Pons (tissue), 1 donor: ENCODE measurements at places on chromosomes 1 and 21.
A peak's percentile ranks its signal among the peaks of the same experiment; 100 is the strongest.

DNA sequence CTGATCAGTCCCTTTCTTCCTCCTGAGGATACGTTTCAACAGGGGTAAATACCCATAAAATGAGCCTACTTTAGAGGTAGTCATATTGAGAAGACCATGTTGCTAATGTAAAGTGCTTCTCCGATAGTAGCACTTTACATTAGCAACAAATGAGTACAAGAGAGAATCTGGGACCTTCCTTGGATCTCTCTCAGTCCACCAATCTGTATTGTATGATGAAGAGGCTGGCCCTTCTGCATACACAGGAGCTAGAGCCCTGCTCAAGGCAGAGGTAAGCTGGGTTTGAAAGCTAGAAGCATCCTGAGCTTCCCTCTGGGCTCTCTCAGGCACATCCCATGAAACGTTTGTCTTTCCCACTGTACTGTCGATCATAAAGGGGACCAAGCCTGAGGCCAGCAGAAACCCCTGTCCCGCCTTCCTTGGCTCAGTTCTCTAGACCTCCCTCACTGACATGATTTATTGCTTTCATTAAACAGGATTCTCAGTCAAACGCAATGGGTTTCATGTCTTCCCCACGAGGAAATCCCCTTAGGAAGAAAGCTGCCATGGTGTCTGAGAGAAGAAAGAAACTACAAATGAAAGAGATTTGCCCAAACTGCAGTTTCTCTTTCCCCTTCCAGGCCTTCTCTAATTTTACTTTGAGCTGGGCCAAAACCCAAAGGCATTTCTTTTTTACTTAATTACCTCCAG is 62.8 kb upstream of the BCAR3 start:
- no peak for DNase-seq

DNA sequence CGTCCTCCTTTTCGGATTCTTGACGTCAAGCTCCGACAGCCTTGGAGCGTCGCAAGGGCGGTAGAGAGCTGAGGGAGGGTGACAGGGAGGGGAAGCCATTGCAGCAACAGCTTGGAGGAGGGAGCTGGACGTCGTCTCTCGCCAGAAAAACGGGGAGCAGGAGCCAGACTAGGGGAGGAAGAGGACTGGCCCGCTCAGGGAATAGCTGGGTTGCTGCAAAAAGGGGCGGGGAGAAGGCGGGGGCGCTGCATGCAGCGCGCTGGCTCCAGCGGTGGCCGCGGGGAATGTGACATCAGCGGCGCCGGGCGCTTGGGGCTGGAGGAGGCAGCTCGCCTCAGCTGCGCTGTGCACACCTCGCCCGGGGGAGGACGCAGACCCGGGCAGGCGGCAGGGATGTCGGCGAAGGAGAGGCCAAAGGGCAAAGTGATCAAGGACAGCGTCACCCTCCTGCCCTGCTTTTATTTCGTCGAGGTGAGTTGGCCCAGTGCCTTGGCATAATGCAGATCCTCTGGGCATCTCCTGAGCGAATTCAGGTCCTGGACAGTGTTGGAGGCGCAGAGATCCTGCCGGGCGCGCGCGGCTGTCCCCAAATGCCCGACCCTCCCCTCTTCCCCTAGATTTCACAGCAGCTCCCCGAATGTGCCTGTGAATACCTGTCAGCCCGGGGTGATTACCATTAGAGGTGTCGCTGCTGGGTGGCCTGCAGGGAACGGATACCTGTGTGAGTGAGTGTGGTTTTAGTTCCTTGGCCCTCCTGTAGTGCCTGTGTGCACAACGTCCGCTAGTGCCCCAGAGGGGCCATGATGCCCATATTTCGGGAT is at the start of gene PLPPR4:
PLPPR4 (plus strand) TSS at position 292 of the 821 bp plus-strand sequence; CDS start at position 394, 102 bp downstream.
- no peak for DNase-seq

DNA sequence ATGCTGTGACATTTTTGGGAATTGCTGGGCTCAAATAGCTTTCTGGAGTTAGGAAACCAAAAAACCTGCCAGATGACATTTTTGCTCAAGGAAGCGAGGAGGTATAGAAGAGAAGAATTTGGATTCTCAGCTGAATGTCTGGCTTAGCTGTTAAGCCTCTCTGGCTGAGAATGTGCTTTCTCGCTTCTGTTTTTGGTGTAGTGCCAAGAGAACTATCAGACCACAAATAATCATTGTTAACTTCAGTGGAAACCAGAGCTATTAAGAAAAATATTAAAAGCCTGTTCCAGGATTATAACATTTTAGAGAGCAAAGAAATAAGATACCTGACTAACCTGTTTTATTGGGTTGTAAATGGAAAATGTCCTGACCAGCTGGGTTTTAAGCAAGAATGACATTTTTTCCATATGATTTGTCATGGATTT is 39.5 kb upstream of the DIPK1A start:
- DNase-seq, result peak; percentile 52

DNA sequence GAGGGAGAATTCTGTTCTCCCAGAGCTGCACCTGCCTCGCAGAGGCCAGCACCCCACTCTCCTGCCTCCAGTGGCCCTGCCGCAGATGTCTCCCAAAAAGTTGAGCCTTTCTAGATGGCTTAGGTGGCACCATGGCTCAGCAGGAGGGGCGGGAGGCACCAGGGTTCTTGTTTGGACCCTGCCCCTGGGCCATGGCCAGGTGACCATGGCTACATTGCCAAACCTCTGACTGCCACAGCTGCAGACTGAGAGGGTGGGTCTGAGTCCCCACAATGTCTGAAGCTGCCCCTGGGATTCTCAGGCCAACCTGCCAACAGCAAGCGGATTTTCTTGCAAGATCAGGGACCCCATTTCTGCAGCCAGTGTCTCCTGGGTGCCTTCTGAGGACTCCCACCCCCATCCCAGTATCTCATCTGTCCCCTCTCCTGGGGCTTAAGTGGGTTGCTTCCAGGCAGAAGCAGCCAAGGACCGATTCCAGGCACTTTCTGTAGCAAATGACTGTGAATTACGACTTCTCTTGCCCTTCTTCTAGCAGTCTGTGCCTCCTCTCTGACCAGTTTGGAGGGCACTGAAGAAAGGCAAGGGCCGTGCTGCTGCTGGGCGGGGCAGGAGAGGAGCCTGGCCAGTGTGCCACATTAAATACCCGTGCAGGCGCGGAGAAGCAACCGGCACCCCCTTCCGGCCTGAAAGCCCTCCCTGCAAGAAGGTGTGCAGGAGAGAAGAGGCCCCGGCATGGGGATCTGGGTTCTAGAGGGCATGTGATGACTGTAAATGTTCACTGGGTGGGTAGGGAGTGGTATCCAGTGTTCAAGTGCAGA is 22.5 kb downstream of the SESN2 start:
- DNase-seq, result no peak

GRCh38 chr1:119778359-119778758 is 9.7 kb upstream of the HMGCS2 start:
- no peak for DNase-seq

GRCh38 chr1:192167911-192168700 is 9.8 kb downstream of the RGS18 start:
- DNase-seq, result no peak

- no peak for DNase-seq
Measured at GRCh38 chr1:244068567-244068966, 17.5 kb downstream of the ZBTB18 start.

GRCh38 chr1:208564466-208564865 is 320.3 kb upstream of the PLXNA2 start:
- DNase-seq, result no peak

GRCh38 chr1:27517907-27518718 is 28.1 kb upstream of the WASF2 start:
- DNase-seq, result no peak

- peak; percentile 31 for DNase-seq
Measured at GRCh38 chr1:19123837-19124236, 86.2 kb downstream of the UBR4 start.

GRCh38 chr1:150085406-150085805 is 17.8 kb downstream of the VPS45 start:
- DNase-seq, result no peak

DNA sequence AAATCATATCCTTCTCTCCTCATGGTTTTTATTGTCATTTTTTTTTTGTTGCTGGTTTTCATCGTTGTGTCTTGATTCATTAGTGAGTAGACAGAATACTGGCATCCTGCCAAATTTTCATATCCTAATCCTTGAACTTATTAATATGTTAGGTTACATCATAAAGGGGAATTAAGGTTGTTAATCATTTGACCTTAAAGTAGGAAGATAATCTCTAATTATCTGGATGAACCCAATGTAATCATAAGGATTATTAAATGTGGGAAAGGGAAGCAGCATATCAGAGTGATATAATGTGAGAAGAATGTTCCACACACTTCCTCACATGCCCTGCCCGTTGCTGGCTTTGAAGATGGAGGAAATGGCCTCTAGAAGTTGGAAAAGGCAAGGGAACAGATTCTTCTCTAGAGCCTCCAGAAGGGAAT is 299.7 kb downstream of the HMCN1 start:
- no peak for DNase-seq

DNA sequence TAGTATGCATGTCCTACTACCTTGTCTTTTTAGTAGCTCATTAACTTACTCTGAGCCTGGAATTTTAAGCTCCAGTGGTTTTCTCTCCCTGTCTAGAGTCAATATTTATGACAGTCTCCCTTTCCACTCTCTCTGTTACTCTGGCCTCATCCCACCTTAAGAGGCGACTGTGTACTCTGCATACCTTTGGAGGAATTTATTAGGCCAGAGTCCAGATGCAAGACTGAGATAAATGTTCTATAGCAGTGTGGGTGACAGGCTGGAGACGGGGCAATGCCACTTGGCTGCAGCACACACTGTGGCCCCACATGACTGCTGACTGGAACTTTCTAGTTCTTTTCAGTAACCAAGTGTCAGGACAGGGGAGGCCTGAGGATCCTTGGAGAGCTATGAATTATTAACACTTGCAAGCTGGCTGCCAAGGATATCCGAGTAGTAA is 4.1 kb upstream of the PDZK1 start:
- DNase-seq, result no peak

DNA sequence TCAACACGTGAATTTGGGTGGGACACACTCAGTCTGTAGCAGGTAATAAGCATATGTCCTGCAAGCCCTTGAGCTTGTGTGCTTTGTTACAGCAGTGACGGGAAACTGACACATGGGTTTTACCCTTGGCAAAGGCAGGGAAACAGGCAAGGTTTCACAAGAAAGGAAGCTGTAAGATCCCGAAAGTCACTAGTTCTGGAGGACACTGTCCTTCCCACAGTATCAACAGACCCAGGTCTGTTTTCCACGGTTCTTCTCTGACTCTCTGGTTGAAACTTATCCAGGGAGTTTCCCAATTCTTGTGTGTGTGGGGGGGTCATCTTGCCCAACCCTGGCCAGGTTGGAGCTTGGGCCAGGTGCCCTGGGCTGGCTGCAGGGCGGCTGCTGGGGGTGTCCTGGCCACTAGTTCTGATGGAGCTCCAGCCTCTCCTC is 29.3 kb upstream of the ZBTB21 start:
- DNase-seq, result no peak

- DNase-seq, result no peak
Measured at GRCh38 chr1:186091222-186091720, 283.8 kb downstream of the TPR start.

DNA sequence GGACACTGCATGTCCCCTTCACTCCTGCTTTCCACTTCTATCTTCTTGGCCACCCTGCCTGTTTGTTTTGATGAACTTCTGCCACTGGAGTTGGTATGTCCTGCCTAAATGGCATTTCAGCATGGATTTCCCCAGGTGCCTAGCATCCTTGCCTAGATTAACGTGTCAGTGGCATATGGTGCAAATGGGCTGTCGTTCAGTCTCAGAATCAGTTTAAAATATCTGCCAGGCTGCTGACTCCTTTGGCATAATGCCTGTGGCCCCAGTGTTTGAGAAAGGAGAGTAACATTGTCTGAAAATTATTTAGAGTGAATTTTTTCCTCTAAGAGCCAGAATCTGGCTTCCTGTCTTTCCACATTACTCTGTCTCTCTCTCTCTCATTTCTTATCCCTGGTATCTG is 64.9 kb upstream of the BARHL2 start:
- DNase-seq, result no peak

DNA sequence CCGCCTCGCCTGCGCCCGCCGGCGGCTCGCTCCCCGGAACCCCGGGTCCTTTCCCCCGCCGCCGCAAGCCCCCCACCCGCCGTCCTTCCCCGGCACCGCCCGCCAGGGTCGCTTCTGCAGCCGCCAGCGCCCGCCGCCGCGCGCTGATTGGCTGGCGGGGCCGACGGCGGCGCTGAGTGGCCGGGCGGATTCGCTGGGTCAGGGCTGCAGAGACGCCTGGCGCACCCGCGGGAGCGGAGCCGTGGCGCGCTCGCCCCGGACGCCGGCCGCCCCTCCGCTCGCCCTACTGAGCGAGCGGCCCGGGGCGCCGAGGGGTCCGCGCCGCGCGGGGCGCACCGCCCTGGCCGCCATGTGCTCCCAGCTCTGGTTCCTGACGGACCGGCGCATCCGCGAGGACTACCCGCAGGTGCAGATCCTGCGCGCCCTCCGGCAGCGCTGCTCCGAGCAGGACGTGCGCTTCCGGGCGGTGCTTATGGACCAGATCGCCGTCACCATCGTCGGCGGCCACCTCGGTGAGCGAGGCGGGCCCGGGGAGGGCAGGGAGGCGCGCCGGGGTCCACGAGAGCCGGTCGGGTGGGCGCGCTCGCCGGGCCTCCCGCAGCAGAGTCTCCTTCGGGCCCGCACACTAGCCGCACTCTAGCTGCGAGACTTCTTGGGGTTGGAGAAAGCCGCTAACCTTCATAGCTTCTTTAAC is at the start of gene RIMKLA:
RIMKLA (plus strand) TSS at position 207 of the 694 bp plus-strand sequence; CDS start at position 350, 143 bp downstream.
- peak; percentile 48 for DNase-seq

- DNase-seq, result no peak
Measured at GRCh38 chr1:115496904-115497527, 144.8 kb upstream of the VANGL1 start.

- DNase-seq, result no peak
Measured at GRCh38 chr1:158901623-158902022, 29.7 kb upstream of the PYHIN1 start.

DNA sequence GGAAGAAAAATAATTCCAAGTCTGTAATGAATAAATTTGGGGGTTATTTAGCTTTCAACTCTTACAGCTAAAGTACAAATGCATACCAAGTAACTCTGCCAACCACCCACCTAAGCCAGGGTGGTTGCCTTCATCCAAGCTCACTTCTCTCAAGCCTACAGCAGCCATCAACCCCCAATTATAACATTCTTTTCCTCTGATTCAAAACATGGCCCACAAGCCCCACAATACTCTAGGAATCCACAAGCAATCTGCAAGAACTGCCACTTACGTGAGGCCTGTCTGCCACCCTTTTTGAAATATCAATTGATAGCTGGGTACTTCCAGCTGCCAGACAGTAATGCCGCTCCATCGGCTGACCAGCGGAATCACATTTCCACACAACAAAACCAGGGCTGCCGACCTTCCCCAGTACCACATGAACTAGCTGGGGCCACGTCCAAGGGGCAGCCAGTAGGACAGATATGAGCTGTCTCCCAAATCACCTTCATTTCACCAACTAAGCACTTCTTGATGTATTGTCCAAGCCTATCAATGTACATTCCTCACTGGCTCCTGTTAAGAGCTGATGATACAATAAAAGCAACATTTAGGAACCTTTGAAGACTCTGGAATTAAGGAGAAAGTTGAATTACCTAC is 3.2 kb downstream of the LBR start:
- DNase-seq, result no peak
